Type B pancreatic cell (in vitro differentiated cells): ENCODE measurements at places on chromosomes 4 and X. TPM values are rescaled to one million over a fixed set of nuclear protein-coding genes. Genes with fewer than 3 reads are reported as not detected.
A peak's percentile ranks its signal among the peaks of the same experiment; 100 is the strongest.

DNA sequence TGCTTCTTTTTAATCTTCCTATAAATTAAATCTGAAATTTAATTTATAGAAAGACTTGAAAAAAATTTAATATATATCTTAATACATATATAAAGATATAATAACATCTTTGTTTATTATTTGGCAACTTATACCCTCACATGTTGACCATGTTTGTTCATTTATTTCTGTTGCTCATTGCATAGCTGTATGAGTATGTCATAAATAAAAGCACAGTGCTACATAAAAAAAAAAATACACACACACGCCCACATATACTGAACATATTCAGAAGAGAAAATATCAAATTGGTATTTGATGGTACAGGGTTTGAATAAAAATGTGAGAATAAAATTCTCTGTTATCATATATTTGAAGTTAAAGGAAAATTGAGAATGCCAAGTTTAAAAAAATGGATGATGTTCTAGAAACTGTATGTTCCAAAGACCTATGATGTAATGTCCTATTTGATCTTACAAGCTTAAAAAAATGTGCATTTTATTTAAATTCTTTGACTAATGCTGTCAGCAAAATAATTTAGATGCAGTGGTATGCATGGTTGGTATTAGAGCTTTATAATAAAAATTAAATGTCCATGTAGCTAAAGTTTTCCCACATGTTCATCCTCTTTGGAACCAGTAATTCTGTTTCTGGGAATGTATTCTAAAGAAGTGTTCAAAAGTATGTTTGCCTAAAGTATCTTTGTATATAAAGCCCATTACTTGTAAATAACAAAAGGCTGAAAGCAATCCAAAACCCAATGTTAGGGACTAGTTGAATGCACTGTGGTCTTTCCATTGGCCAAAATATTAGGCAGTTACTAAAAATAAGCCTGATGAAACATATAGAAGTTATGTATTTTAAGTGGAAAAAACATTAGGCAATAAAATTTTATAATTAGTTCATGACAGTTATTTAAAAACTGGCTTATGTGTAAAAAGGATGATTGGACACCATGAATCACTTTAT is 12.9 kb downstream of the TMEM184C start:
- DNase-seq = no peak

GRCh38 chr4:7837597-7838135 is 102.0 kb downstream of the AFAP1 start:
- no peak for DNase-seq

- DNase-seq = no peak
Observed at GRCh38 chrX:52082578-52082977, 13.6 kb upstream of the MAGED4B start.

GRCh38 chrX:122004127-122004526 is 956.7 kb downstream of the GLUD2 start:
- DNase-seq = no peak

DNA sequence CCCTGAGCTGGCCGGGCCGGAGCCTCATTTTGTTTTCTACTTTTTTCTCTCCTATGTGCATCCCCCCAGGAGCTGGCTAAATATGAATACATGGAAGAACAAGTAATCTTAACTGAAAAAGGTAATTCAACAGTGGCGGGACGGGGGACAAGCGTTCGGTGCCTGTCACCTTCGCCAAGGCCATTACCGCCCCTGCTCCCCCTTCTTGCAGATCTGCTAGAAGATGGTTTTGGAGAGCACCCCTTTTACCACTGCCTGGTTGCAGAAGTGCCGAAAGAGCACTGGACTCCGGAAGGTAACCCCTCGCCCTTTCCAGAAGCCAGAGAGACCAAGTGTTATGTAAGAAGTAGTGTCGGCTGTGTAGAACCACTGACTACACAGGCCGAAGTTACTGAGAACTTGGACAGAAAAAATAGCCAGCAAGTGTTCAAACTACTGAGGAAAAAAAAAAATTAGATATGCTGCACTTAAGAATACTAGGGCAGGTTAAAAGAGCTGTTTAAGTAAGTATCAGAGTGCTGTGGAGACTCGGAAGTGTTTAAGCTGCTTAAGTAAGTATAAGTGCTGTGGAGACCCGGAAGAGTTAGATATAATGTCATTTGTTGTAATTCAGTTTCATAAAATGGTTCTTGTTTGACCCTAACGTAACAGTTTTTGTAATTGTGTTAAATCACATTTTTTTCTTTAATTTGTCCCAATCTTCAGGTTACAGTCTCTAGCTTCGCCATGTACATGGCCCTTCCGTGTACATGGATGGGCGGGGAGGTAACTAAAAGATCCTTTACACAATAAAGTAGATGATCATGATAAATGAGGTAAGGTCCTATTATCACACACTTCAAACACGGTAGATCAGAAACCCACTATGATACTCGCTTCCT is 856 bp downstream of the SAT1 start:
- DNase-seq = no peak

DNA sequence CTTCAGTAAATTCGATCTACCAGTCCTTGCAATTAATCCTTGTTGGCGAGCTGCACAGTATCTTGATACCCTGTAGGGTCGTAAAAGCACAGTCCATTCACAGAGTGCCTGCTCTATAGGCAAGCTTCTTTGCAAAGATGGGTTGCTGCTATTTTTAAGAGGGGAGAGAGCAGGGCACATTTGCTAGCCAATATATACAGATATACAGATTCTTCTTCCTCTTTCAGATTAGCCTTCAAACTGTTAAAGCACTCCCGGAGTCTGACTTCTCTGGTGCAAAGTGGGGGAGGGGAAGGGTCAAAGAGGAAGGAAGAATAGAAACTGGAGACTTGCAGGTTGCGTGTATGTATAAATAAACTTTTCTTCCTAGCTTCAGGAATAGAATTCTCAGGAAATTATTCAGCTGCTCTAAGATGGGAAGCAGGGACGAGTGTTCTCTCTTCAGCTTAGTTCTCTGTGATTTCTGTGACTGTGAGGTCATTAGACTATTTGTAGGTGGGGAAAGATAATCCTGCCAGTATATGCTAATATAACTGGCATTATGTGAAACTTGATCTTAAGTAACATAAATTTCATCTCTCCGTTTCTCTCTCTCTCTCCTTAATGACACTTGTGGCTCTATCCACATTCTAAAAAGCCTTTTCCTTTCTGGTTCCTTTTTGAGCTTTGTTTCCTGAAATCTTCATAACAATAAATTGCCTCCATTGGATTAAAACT is at the start of gene CYSLTR1:
Gene CYSLTR1 (minus strand): TSS at position 242 of the 717 bp plus-strand sequence. CDS start 53,865 bp downstream, outside the sequence.
- DNase-seq = no peak

GRCh38 chr4:105433421-105433820 is 40.4 kb downstream of the PPA2 start:
- DNase-seq = no peak

- no peak for DNase-seq
Observed at GRCh38 chr4:161519611-161520010, 644.2 kb downstream of the FSTL5 start.

- no peak for DNase-seq
Observed at GRCh38 chr4:117284736-117285135, 199.4 kb upstream of the TRAM1L1 start.

GRCh38 chr4:73860181-73860580 is 7.1 kb downstream of the PF4V1 start:
- no peak for DNase-seq

DNA sequence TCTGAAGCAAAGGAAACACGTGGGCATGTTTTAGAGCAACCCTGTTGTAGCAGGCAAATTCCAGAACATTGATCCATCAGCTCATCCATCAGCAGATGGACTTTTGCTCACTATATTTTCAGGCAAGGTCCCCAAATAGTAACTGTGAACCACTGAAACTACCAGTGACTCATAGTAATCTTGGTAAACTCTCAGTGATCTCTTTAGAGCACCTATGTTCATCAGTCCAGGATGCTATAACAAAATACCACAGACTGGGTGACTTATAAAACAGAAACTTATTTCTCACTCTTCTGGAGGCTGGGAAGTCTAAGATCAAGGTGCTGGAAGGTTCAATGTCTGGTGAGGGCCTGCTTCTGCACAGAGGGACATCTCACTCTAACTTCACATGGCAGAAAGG is 28.9 kb upstream of the BTC start:
- DNase-seq = no peak

- no peak for DNase-seq
Observed at GRCh38 chr4:103204111-103204510, 6.0 kb upstream of the CENPE start.

DNA sequence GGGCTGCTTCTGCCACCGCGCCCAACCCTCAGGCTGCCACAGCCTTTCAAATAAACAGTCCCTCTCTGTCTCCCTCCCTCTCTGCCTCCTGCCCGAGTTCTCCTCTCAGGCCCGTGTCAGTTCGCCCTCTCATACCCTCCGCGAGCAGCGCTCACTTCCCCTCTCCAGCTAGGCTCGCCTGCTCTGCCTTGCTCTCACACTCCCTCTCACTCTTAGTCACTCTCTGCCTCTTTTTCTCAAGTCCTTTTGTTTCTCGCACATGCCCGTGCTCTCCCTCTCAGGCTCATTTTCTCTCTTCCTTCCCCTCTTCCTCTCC is 3.2 kb downstream of the EFNB1 start:
- DNase-seq = peak; percentile 40

DNA sequence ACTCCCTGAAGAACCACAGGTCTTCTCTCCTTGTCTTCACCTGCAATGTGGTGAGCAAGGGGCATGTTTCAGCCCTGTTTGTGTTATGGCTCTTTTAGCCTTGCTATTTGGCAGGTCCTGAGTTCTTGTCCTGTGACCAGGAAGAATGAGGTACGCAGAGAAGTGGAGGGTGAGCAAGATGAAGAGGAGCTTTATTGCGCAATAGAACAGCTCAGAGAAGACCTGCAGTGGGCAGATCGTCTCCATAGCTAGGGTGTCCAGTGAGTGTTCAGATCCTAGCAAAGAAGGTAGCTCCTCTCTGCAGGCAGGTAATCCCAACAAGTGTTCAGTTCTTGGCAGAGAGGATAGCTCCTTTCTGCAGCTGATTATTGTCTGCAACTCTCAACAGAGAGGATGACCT is 672.9 kb downstream of the SH3BGRL start:
- DNase-seq = no peak

DNA sequence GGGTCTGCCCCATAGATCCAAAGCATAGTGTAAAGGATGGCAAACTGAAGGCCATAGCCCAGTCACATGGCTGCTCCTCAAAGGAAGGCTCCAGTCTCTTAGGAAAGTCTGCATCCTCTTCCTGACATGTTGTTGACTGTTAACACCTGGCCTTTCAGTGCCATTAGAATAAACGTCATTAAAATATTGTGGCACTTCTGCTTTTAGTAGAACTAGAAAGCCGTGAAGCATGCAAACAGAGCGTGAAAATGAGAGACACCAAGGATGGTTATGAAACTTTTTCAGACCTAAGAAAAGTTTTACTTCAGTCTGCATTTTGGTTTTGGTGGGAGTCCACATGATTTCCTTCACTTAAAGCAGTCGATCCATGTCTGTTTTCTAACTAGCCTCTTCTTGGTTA is 41.1 kb upstream of the AFF2 start:
- no peak for DNase-seq

DNA sequence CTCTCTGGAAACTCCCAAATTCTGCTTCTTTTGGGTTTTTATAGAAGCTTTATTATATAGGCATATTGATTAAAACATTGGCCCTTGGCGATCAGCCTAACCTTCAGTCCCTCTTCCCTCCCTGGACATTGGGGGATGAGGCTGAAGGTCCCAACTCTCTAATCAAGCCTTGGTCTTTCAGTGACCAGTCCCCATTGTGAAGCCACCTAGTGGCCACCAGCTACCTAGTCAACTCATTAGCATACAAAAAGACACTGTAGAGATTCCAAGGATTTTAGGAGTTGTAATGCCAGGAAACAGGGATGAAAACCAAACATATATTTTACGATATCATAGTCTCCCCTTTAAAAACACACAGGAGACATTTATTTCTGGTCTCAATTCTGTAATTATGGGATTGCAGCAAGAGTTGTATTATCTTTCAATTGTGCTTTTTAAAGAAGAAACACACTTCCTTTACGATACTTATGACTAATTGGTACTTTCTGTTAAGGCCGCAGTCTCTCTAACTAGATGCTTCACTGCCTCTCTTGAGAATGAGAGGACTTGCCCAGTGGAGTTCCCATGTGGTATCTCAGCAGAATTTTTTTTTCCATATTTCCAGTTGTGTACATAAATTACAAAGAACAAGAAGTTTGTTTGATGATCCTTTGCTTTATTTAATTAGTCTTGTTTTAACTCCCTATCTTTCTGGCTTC is 58.2 kb downstream of the WDR17 start:
- no peak for DNase-seq

DNA sequence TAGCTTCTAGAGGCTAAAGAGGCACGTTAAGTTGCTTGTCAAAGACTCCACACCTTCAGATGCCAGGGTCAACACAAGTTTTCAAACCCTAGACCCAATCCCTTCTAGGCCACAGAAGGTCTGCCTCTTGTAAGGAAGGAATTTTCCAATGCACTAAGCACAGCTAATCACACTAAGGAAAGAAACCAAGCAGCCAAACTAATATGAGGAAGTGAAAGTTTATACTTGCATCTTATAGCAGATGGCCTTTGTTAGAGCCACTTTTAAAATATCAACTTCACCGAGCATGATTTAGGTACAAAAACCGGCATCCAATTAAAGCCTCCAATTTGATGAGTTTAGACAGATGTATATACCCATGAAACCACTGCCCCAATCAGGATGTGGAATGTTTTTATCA is 9.9 kb downstream of the FHL1 start:
- DNase-seq = no peak

- DNase-seq = no peak
Observed at GRCh38 chr4:146121757-146122156, 53.8 kb upstream of the LSM6 start.

GRCh38 chr4:10015140-10015753 is 6.0 kb downstream of the SLC2A9 start:
- no peak for DNase-seq

GRCh38 chr4:48167538-48168263 is 33.7 kb upstream of the TXK start:
- DNase-seq = no peak

GRCh38 chr4:9703391-9703790 is 78.0 kb upstream of the DRD5 start:
- DNase-seq = no peak

DNA sequence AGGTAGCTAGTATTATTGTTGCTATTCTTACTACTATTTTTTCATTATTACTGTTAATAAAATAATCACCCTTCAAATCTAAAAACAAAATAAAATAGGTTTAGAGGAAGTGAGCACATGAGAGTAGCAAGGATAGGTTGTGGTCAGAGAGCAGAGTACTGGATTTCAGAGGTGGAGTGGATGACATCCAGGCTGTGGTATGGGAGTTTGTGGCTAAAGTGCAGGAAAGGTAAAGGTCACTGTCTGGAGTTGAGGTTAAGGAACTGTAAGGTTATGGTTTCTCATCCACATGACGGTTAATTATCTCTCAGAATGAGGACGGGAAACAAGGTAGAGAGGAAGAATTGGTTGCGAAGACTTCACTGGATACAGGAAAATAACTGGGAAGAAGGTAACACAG is 27.7 kb downstream of the STEEP1 start:
- DNase-seq = no peak

GRCh38 chr4:150316332-150317205 is 238.3 kb downstream of the DCLK2 start:
- no peak for DNase-seq

The SH3D19 gene
- total RNA-seq = 24.3 and 29.3 TPM in 2 replicates

The CENPVL2 gene
- total RNA-seq = 0.33 and 0.85 TPM in 2 replicates

The PCDH18 gene
- total RNA-seq = 7.1 and 91.8 TPM in 2 replicates

The TRAM1L1 gene
- 5.6 and 8.9 TPM in 2 replicates for total RNA-seq

The PUDP gene
- 63.6 and 75.9 TPM in 2 replicates for total RNA-seq

The GLA gene
- total RNA-seq = 39.5 and 44.8 TPM in 2 replicates

The PABPC5 gene
- 3.1 and 9.6 TPM in 2 replicates for total RNA-seq

The SLC9B1 gene
- total RNA-seq = 0.71 and 1.6 TPM in 2 replicates

The KCTD8 gene
- 0.85 and 0.88 TPM in 2 replicates for total RNA-seq

The CAPN6 gene
- total RNA-seq = 7.8 and 31.7 TPM in 2 replicates
